Kasumi-1 (cell line): ENCODE measurements at places on chromosomes 2 and 18.
A peak's percentile ranks its signal among the peaks of the same experiment; 100 is the strongest.

- DNase-seq: peak; percentile 77
These were observed 211.4 kb upstream of the SMIM21 start for GRCh38 chr18:75638776-75639471.

- DNase-seq: no peak
These were observed 275.7 kb upstream of the FN1 start for GRCh38 chr2:215711471-215712034.

DNA sequence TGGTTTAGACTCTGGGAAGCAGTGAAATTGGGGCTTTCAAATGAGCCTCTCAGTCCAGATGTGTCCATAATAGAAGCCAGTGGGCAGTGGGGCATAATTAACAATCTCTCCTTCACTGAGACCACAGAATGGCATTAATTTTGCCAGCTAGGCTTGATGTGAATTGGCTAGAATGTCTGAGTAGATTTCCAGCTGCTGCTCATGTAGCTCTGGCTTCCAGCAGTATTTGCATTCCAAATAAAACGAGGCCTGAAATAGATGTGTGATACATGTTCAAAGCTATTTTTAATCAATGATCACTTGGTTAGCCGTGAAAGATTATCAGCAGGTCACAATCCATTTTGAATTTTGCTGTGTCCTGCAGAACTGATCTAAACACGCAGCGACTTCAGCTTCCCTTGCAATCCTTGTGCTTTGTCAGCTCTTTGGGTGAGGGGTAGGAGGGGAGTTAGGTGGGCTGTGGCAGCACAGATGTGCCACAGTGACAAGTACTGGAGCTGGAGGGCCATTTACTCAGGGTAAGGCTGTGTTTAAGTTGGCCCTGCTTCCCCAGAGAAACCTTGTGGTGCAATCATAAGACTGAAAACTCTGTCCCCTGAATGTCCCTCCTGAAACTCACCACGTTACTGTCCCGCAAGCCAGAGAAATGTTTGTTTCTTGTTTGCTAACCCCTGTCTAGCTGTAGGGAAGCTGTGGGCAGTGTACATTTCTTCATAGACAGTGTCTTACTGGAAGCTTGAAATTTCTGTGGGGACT, 56.9 kb upstream of the TMEM178A start:
- no peak for DNase-seq

DNA sequence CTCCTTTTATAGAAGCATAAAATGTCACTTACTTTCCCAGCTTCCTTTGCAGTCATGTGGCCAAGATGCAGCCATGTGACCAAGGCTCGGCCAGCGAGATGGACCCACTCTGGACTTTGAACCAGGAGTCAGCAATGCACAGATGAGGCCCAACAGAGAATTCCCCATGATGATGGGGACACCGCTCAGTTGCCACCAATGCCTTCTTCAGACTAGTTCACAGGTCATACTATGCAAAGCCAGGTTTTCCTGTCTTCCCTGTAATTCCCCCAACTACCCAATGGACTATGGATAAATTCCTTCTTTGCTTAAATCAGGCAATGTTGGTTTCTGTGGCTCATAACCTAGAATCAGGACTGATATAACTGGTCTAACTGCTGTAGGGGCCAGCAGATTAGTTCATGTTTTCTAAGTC, 22.5 kb upstream of the REL start:
- DNase-seq: no peak

DNA sequence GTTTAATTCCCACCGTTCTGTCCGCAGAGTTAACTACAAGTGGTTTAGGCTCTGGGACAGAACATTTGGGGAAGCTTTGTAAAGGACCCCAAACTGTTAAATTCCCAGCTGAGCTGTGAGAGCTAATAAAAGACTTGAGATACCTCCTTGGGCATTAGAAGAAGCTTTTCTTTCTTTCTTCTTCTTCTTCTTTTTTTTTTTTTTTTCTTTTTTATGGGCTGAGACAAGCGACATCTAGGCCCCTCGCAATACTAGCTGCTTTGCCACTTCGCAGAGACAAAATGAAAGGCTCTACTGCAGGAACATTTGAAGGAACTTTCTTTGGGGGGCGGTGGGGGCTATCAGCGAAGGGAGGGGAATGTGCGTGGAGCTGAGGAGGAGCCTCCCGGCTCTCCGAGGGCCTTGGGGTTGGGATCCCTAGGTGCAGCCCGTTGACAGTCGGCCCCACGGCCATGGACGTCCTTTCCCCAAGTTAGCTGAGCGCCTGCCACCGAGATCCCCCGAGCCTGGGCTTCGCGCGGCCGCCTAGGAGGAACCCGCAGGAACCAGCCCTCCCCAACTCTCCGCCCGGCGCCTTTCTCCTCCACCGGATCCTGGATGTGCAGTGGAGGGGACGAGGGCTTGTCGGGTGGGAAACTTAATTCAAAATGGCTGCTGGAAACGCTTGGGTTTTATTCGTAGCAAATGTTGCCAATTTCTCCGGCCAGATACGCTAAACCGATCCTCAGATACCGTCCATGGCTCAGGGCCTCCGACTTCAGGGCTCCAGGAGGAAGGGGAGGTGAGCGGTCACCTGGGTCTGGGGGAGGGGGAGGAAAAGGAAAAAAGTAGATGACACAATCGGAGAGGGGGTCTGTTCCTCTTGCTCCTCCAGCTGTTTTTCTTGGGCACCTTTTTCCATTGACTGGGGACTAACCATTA, 4.2 kb downstream of the MEIS1 start:
- DNase-seq: no peak

DNA sequence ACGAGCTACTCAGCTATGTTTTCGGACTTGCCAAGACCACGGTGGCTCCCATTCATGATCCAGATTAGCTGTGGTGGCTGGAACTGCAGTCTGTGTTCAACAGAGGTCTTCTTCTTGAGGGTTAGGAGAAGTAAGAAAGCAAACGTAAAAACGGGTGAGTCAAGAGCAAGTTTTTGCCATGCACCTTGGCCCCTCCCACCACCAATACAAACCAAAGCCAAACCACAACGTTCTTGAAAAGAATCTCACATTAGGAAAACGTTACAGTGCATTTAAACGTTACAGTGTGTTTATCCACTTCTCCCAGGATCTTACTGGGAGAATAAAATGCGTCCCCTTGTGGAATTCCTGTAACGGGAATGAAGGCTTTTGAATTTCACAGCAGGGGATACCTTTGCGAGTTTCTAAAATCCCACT, 725 bp downstream of the FBXO48 start:
- DNase-seq: peak; percentile 19

DNA sequence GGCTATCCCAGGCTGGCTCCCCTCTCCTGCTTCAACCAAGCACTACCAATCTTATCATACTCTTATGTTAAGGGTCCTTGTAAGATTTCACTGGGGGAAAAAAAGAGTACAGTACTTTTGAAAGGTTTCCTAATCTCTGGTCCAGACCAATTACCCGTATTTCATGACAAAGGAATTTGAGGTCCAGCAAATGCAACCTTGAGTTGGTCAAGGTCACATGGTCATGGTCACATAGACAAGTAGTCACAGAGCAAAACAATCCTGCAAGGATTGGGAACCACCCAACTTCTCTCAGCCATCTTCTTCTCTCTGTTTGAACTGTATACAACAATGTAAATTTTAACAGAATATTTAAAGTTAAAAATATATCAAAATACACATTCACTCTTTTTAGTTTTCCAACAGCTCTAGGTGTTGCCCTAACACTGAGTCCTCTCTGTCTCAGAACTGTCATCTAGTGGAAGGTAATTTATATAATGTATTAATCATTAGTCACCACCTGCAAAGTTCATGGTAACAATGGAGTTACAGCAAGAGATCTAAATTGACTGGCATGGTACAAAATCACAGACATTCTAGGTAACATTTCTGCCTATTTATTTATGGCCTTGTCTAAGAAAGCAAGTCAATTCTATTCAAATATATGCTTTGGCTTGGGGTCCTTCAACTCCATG, 21.5 kb downstream of the DTNB start:
- no peak for DNase-seq

- no peak for DNase-seq
These were observed 12.5 kb downstream of the SERPINB8 start for GRCh38 chr18:63982361-63982760.

- DNase-seq: no peak
These were observed 37.8 kb upstream of the CCDC150 start for GRCh38 chr2:196601430-196602306.

GRCh38 chr2:138548796-138549195, 47.2 kb downstream of the SPOPL start:
- DNase-seq: no peak

DNA sequence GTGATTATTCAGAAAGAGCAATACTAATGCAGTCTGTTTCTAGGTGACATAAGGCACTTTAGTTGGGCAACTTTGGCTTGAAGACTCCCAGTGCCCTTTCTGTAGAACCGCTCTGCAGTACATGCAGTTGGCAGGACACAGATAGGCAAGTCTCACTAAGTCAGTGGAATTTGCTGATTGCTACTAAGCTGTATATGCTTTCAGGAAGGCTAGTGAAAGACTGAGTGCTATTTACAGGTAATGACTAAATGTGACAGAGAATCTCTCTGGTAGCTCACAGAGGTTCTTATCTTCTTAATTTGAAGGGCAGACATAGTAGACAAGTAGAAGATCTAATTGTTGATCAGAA, 243.0 kb downstream of the WDPCP start:
- no peak for DNase-seq

DNA sequence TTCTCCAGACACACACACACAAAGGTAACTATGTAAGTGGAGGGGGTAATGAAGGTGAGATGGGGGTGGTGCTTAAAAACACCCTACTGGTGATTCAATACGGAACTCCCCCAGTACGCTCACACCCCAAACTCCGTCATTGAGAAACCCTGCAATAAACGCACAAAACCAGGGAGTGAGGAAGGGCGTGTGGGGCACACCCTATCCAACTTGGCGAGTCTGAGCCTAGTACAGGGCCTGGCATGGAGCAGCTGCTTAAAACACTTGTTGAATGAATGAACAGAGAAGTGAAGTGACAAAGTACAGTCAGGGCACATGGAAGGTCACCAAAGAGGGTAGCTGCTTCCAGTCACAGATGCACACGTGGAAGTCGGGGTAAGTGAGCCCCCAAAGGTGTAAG, 146.8 kb upstream of the SMAD2 start:
- no peak for DNase-seq

GRCh38 chr2:149313512-149313972, 16.8 kb upstream of the LYPD6 start:
- peak; percentile 36 for DNase-seq

DNA sequence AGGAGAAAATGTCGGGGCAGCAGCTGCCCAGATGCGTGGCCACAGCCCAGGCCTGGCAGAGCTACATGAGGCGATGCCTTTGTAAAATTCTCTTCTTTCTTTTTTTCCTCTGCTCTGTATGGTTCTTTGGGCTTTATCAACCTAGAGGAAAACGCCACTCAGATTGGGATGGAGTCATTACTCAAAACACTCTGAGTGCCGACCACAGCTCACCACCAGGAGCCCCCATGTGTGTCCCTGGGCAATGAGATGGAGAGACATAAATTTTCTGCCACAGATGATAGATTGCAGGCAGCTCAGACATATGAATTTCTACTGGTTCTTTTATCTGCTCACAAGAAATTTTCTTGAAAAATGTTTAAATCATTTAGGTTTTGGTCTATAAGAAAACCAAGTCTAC, 56.0 kb downstream of the PARD6G start:
- DNase-seq: no peak

DNA sequence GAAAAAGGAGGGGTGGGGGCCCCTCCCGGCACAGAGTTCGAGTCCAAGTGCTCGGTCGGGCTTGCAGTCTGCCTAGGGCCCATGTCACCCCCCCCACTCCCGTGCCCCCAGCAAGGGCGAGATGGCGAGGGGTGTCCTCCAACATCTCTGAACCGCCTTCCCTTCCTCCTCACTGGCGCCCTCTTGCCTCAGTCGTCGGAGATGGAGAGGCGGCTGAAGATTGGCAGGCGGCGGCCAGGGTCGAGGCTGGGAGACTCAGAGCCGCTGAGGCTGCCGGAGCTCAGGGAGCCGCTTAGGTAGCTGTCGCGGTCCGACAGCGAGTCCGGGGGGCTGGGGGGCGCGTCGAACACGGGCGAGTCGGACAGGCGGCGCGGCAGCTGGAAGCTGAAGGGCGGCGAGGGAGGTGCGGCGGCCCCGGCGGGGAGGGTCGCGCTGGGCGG, 2.3 kb downstream of the ZFP36L2 start:
- peak; percentile 75 for DNase-seq

DNA sequence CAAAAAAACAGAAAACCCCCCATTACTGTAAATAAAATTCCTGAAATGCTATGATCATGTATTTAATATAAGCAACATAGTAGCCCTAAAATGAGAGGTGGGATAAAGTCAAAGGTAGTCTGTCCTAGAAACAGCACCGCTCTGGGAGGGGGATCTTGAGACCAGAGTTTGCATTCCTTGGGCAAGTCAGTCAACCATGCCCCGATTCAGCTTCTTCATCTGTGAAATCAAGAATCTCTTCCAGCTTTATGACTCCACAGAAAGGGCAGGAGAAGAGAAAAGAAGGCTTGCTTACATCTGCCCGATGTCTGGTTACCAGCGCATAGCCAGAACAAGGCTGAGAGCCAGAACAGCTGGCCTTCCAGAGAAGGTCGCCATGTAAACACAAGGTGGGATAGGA, 2.1 kb upstream of the FBLN7 start:
- DNase-seq: no peak

GRCh38 chr2:54500404-54501205, 44.5 kb downstream of the SPTBN1 start:
- DNase-seq: no peak

DNA sequence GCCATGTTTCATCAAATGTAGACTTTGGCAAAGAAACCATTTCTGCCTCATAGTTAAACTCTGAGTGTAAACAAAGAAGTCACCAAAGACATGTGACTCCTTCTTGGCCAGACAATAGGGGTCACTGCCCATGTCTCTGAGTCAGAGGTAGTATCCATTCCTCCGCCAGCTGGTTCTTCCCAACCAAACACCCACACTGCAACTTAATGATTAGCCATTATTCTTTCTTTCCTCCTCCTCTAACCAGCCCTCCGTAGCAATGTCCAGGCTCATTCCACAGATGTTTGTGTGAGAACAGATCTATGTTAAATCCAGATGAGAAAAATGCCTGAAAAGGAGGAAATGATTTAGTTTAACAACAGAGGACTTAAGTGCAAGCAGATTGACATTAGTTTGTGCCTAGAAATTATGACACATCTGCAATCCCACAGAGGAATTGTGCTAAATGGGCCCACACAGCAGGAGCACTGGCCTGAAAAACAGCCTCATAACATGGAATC, 127.9 kb upstream of the SH3BP4 start:
- no peak for DNase-seq

DNA sequence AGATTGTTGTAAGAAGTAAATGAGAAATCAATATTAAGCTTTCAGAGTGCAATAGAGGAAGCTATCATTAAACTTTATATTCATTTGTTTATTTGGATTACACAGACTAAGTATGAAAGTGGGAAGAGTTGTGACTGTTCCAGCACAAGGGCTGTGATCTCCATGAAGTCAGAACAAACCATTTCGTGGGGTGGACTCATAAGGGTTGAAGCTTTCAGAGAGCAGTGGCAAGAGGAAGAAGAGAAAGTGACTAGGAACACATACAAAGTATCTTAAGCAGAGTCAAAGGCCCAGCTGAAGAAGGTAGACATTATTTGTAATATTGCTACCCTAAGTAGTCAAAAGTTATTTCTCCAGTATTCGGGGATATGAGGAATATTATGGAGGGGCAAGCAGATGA, 117.0 kb downstream of the ARHGAP15 start:
- no peak for DNase-seq
